Lung (tissue), 17 donors: ENCODE measurements at places on chromosomes 1 and 21. TPM values are rescaled to one million over a fixed set of nuclear protein-coding genes. Genes with fewer than 3 reads are reported as not detected.
A peak's percentile ranks its signal among the peaks of the same experiment; 100 is the strongest.

DNA sequence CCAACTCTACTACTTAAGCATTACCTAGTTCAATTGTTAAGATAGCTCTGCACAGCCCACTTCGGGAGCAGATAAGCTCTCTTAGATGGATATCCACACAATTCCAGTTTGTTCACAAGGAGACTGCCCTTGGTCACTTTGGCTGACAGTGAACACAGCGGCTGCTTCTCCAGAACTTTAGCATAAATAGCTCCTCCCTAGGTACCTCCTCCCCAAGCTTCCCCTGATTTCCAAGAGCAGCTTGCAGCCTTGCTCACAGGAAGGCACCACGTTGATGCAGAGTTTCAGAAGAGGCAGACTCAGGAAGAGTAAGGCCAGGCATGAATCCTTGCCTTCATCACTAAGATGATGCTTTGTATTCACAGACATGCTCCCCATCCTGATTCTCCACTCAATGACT is 24.7 kb downstream of the TFF3 start:
- peaks cover 58% of the 10 kb centered on the region for H3K36me3 ChIP-seq
- H3K27ac ChIP-seq: no peak overlapping the region
- no peaks in the 10 kb centered on the region for H3K4me1 ChIP-seq
- no peak for DNase-seq

GRCh38 chr1:211378844-211379243 is 52.2 kb downstream of the TRAF5 start:
- H3K27ac ChIP-seq: no peak overlapping the region
- H3K36me3 ChIP-seq: no peaks in the 10 kb centered on the region
- DNase-seq: no peak
- no peaks in the 10 kb centered on the region for H3K4me1 ChIP-seq
- no peaks in the 10 kb centered on the region for H3K27me3 ChIP-seq

The KCNE1 gene
- 6.5 TPM for total RNA-seq

The ZNF593OS gene
- total RNA-seq: not detected

The PRAMEF2 gene
- total RNA-seq: not detected

- no peak overlapping the region for H3K4me3 ChIP-seq
- H3K27me3 ChIP-seq: no peaks in the 10 kb centered on the region
- DNase-seq: peak; percentile 45
- H3K36me3 ChIP-seq: no peaks in the 10 kb centered on the region
- H3K4me1 ChIP-seq: peaks cover 5% of the 10 kb centered on the region
- H3K27ac ChIP-seq: no peak overlapping the region
These were observed 130.0 kb upstream of the TNR start for GRCh38 chr1:175873290-175873935.

GRCh38 chr1:56872597-56872996 is 18.0 kb downstream of the C8A start:
- DNase-seq: peak; percentile 82
- H3K4me3 ChIP-seq: no peak overlapping the region
- H3K27ac ChIP-seq: no peak overlapping the region
- no peaks in the 10 kb centered on the region for H3K27me3 ChIP-seq
- no peaks in the 10 kb centered on the region for H3K4me1 ChIP-seq
- H3K36me3 ChIP-seq: no peaks in the 10 kb centered on the region

The GPR89B gene
- 40.0 TPM for total RNA-seq

GRCh38 chr1:18038051-18038450 is 69.5 kb upstream of the IGSF21 start:
- no peak overlapping the region for H3K27ac ChIP-seq
- no peaks in the 10 kb centered on the region for H3K36me3 ChIP-seq
- H3K4me1 ChIP-seq: no peaks in the 10 kb centered on the region
- peaks cover under 1% of the 10 kb centered on the region for H3K27me3 ChIP-seq

The DYNLT5 gene
- total RNA-seq: 11.1 TPM

- no peak for DNase-seq
- no peak overlapping the region for H3K27ac ChIP-seq
- no peaks in the 10 kb centered on the region for H3K27me3 ChIP-seq
These were observed 73.6 kb downstream of the SKI start for GRCh38 chr1:2301607-2302291.

DNA sequence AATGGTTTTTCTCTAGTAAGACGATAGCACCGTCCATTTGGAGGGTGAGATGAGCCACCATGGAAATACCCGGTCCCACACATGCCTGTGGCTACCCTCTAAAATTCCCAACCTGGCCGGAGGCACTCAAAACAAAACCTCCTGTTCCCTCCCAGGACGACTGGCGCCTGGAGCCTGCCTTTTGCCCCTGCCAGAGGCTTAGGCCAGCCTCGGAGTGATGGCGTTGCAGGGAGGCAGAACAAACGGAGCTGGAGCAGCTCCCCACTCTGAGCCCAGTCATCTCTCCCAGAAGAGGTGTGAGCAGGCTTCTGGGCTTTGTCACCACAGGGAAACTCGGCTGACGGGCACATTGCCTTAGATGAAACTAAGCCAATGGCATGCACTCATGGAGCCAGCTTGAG is 213.7 kb upstream of the HOOK1 start:
- peak overlapping the region; percentile 3 for H3K27ac ChIP-seq
- H3K4me3 ChIP-seq: no peak overlapping the region
- no peaks in the 10 kb centered on the region for H3K36me3 ChIP-seq
- H3K4me1 ChIP-seq: no peaks in the 10 kb centered on the region
- H3K27me3 ChIP-seq: no peaks in the 10 kb centered on the region

The MPL gene
- 0.63 TPM for total RNA-seq

- H3K27ac ChIP-seq: no peak overlapping the region
- H3K36me3 ChIP-seq: no peaks in the 10 kb centered on the region
- H3K4me1 ChIP-seq: no peaks in the 10 kb centered on the region
These were observed 61.1 kb upstream of the PTBP2 start for GRCh38 chr1:96660503-96660902.

- H3K36me3 ChIP-seq: no peaks in the 10 kb centered on the region
- no peaks in the 10 kb centered on the region for H3K4me1 ChIP-seq
- H3K27me3 ChIP-seq: peaks cover 9% of the 10 kb centered on the region
- DNase-seq: no peak
These were observed 88.1 kb downstream of the PCP4 start for GRCh38 chr21:39955326-39955725.

The NHLH2 gene
- not detected for total RNA-seq
